Stimulated activated CD8-positive, alpha-beta memory T cell treated with anti-CD3 and anti-CD28 coated beads, Interleukin-12 subunit alpha, Interleukin-12 subunit beta, amount 100 ng/mL, for 4 hours (primary cell): ENCODE measurements at places on chromosomes 2 and 18.

- DNase-seq, result no peak
Observed at GRCh38 chr18:64276311-64277090, 127.6 kb upstream of the LINC00305 start.

DNA sequence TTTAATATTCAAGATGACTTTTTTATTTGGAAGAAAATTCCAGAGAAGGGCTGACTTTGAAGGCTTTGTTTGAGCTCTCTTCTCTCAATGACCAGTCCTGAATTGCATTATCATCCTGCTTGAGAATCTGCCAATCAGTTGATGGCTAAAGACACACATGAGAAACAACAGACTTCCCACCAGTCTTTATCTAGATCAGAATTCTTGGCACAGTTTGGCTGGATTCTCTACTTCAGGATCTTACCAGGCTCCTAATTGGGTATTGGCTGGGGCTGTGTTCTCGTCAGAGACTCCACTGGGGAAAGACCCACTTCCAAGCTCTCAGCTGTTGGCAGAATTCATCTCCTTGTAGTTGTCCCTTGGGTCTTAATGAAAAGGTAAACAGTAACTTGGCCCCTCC lies 86.0 kb downstream of the WDSUB1 start:
- DNase-seq, result no peak

DNA sequence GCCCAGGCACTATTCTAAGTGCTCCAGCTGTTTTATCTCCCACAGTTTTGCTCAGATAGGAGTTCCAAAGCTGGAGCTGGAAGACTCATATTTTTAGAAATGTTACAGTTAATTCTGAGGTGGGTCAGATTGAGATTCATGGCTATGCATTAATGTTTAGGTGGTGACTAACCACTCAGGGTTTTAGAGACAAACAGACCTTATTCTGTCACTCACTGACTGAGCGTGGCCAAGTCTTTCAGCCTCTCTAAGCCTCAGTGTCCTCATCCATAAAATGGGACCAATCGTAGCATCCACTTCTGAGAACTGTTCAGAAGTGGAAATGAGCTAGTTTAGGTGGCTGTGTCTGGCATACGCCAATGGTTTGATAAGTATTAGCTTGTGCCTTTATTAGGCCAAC lies 4.3 kb upstream of the CASP8 start:
- DNase-seq, result no peak

- DNase-seq, result no peak
Observed at GRCh38 chr18:14025306-14025940, 106.8 kb downstream of the ZNF519 start.

GRCh38 chr2:198117406-198118041 lies 313.1 kb downstream of the PLCL1 start:
- DNase-seq, result no peak

- DNase-seq, result no peak
Observed at GRCh38 chr18:31041271-31042083, 1.1 kb downstream of the DSC3 start.

GRCh38 chr2:191151331-191151730 lies 537 bp upstream of the STAT4 start:
- DNase-seq, result no peak

DNA sequence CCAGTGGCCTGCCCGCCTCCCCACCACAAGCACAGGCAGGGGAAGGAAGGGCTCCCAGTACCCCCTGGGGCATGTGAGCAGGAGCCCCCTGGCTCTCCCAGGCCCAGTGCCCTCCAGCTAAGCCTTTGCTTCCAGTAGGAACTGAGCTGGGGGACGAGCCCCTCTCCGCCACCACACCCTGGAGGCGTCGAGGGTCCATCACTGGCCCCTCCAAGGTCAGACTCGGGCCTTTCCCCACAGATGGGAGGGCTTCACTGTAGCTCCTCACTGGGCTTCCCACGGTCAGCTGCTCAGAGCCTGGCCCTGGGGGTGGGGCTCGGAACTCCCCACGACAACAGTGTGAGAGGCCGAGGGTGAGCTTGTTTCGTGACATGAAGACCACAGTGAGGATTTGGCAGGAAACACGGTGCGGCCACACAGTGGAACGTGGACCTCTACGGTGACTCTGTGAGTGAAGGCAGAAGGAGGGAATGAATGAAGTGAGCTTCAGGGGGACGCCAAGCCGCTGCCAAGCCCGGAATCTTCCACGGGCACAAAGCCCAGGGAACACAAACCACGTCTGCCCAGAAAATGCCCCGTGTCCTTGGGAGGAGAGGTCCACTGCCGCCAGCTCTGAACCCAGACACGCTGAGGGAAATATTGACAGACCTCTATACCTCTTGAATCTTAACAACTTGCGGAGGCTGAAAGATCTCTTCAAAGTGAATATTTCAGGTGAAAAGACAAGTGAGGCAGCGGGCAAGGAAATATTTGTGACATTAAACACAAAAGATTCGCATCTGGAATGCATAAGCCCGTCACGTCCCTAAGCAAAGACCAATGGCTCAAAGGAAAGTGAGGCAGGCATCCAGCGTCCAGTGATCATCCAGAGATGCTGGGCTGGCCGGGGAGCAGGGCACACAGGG lies 144.8 kb upstream of the GPC1 start:
- no peak for DNase-seq

GRCh38 chr2:46151577-46151976 lies 145.6 kb upstream of the EPAS1 start:
- no peak for DNase-seq

- DNase-seq, result no peak
Observed at GRCh38 chr2:39492095-39492590, 55.1 kb upstream of the MAP4K3 start.

DNA sequence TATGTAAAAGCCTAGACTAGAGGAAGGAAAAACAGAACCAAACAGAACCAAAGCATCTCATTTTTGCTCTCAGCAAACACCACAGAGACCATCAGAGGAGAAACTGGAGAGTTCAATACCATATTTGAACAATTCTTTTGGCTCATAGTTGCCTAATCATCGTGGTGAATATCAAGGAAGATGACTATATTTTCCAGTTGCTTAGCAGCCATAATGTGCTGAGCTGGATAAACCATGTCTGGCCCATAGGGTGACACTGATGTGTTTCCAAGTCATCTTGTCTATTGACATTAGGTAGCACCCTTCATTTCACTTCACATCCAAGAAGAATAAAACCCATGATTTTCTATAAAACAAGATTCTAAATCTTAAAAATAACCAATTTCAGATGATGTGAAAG lies 5.9 kb upstream of the XRCC5 start:
- no peak for DNase-seq

- no peak for DNase-seq
Observed at GRCh38 chr2:110960954-110961353, 159.8 kb upstream of the BCL2L11 start.

DNA sequence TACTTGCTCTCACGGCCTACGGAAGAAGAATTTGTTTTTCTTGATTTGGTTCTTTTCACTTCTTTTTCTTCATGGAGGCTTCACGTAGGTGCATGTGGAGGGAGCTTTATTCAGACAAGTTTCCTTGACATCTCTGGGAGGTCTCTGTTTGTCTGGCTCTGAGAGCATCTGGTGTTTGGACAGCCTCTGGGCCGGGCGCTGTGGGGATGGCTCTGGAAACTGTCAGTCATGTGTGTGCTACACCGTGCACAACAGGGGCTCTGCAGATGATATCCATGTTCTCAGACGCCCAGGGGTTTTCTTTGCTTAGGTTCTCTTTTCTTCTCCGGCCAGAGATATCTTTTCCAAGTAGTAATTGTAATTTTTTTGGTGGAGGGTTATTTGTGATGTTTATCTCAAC lies 130.7 kb downstream of the SH3RF3 start:
- no peak for DNase-seq

DNA sequence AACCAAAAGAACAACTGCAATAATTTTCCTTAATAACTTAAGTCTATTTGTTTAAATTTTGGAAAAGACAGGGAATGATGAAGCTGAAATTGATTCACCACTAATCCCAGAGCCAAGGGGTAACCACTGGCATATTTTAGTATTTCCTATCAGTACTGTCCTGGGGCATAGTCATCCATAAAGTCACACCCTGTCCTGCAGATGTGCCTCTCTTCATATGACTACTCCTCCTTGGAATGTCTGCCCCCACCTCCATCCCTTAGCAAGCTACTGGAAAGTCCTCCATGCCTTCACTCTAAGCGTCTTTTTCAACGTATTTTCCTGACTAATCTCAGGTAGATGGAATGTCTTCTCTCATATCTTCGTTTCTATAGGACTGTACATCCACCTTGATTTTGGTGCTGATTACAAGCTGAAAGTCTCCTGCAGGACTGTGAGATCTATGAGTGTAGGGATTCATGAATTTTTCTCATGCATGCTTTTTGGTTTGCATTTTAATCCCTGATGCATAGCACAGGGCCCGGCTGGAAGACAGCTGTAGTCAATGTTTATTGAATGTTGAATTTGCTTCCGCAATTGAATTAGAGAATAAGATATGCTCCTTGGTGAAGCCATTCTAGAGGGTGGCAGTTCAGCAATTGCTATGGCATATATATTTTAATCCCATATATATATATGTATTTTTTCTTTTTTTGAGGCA lies 85.6 kb downstream of the MOGAT1 start:
- DNase-seq, result no peak

DNA sequence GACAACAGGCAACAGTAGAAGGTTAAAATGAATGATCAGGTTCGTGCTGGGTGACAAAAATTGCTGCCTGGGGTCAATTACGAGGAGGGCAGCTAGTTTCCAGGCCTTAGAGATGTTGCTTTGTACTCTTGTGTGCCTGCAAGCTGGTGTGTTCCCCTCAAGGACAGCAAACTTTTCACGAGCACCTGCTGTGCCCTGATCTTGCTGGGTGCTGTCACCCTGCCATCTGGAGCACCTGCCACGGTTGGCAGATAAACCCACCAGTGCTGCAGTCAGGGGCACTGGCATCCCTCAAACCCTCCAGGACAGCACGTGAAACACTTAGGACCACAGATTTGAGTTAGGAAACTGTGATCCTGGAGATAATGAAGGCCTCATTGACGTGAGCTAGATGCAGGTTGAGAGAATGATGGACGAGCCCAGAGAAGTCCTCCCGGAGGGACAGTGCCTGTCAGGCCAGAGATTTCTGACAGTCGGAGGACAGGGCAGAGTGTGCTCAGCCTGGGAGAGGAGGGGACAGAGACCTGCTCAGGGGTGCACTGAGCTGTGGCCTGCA lies 104.3 kb upstream of the RAB12 start:
- no peak for DNase-seq

DNA sequence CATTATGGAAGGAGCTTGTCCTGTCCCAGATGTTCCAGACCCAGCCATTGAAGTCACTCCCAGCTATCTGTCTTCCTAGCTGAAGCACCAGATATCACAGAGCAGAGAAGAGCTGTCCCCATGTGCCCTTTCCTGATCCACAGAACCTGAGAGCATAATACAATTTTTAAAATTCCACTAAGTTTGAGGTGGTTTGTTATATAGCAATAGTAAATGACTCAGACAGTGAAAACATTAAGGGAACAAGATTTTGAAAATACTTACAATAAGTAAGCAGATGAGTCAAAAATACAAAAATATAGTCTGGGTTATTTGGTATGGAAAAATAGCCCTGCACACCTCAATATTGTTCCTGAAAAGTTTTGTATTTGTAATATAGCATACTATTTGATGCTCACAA lies 85.8 kb upstream of the GLS start:
- no peak for DNase-seq

GRCh38 chr2:223633656-223634055 lies 31.5 kb upstream of the SCG2 start:
- no peak for DNase-seq

DNA sequence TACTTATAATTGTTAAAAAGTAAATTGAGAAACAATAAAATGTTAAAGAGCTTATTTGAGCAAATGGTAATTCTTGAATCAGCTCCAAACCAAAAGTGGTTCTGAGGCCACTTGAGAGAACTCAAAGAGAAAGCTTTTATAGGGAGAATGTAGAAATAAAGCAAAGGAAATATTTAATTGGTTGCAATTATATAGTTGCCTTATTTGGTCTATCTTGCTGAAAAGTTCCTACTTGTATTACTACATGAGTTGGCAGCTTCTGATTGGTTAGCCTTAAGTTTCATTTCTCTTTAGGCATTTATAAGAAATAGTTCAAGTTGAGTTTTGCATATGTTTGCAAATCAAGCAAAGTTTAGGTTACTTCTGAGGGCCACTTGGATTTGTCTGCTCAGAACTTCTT lies 38.1 kb downstream of the SCN2A start:
- no peak for DNase-seq

GRCh38 chr18:616380-616995 lies 19.7 kb downstream of the CLUL1 start:
- no peak for DNase-seq
